ENCODE measurements at places on chromosomes 1 and 21.

DNA sequence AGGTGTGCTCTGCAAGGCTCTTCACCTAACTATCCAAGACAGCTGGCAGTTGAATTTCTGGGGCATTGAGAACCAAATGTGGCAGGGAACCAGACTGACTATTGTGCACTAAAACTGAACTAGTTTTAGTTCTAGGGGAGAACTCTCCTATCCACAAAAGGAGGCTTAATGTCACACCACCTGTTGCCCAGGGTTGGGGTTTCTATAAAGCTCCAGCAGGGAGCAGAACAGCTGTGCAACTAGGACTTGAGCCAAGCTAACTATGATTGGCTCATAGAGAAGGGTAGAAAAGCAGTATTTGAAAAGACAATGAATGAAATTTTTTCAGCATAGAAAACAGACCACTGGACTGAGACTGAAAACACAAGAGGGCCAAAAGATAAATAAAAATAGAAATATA lies 53.3 kb upstream of the FGGY start:
- DNase-seq: no peak

DNA sequence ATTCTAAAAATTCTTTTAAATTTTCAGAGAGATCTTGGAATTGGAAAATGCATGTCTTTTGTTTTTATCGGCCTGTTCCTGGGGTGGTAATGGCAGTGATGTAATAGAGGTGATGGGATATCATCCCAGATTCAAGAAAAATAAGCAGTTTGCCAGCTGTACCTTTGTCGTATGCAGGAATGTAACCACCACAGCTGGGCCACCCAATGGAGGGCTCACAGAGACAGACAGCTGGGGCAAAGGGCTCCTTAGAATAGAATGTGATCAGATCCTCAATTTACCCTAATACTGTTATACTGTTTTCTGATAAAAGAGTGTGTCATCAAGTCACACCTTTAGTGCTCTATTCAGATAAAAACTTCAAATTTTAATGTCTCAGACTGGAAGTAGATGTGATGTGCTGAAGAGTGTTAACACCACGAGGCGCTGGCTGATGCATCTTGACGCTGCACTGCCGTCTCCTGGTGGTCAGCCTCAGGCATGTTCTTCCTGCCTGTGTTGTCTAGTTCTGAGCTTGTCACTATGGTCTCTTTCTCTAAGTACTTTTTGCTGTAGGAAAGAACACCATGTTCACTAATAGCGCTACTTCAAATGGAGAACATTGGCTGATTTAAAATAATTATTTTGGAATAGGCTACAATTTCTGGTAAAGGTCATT lies 78.8 kb downstream of the C1orf21 start:
- DNase-seq: no peak

- DNase-seq: no peak
These were observed 239.0 kb downstream of the LMX1A start for GRCh38 chr1:165117482-165117881.

DNA sequence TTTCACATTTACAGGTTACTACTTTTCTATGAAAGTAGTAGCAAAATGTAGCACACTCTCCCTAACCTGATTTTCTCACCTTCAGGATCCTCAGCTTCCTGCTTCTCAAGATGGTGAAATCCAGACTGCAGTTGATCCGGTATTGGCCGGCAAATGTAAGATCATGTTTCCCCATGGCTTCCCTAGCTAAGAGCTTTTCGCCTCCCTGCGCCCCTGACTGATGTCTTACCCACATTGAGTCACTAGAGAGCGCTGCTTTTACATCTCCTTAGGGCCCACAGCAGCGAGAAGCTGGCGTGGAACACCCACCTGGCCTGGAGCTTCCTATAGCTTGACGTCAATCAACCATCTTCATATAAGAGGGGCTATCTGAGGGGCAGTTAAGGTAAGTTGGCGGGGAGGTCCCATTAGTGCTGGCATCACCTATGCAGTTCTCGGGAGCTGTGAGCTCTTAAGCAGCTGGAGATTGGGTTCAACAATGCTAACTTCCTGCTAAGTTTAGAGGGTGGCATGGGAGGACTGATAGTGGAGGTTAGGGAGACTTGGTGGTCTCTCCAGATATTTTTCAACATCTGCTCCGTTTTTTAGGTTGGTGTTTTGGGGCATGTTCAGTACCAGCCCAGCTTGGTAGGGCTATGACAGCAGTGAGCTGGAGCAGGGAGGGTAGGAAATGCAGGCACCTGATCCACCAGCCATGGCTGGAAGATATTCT lies 5.5 kb downstream of the PTPN7 start:
- no peak for DNase-seq

DNA sequence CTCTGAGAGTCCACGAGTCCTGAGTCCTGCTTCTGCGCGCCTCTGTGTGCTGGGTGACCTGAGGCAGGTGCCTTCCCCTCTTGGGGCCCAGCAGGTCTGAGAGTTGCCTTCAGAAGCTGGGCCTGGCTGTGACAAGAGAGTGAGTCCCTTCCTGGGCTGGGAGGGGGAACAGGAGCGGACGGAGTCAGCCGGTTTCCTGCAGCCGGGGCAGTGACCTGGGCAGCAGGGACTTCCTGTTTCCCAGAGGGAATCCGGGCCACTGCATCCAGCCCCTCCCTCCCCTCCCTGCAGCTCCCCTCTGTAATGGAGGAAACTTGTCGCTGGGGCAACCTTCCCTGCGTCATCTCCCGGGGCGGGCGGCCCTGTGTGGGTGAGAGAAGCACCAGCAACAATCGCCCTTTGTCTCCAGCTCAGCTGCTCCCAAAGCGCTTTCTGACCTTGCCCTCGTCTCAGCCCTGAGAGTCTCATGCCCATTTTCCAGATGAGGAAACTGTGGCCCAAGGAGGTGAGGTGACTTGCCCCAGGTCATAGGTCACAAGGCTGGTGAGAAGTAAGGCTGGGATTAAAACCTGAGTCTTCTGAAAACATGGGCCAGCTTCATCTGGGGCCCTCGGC lies 61.1 kb downstream of the SDC3 start:
- DNase-seq: no peak

GRCh38 chr1:55035904-55036303 lies 3.4 kb upstream of the PCSK9 start:
- no peak for DNase-seq

GRCh38 chr1:170149241-170149640 lies 3.5 kb downstream of the NTMT2 start:
- no peak for DNase-seq

GRCh38 chr1:156727926-156728598 lies at the start of gene METTL25B:
Gene METTL25B (plus strand): TSS chr1:156728469. CDS start chr1:156729105, 636 bp downstream.
- DNase-seq: peak; percentile 76

DNA sequence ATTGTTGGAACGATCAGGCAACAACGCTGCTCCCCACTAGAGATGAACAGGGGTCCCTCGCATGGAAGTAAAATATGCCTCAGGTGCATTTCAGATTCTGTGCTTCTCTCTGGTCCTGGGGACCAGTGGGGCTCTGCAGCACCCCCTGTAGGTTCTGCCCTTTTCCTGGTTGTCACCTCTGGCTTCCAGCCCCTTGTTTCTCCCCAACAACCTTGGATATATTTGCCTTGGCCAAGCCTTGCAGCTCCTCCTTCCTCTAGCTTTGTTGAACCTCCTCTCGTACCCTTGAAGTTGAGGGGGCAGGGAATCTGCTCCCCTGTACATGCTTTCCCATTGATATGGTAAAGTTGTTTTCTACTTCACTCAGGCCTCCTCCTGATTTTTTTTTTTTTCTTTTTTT lies 5.4 kb upstream of the RGSL1 start:
- no peak for DNase-seq

- DNase-seq: no peak
These were observed 25.8 kb upstream of the LRRC8C start for GRCh38 chr1:89607156-89607555.

DNA sequence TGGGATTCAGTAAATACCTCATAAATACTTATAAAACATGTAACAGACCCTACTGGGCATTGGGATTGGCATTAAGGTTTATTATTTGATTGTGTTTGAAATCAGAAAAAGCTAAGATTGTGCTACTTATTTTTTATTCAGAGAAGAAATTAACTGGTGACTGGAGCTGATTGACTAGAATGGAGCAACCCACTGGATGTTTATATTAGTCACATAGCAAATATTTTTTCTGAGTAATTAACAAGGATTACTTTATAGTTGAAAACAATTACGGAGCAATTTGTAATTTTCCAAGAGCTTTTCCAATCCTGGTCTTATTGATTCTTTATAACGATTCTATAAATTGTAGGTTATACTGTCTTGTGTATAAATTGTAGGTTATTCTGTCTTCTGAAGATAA lies 208.7 kb downstream of the HLX start:
- no peak for DNase-seq

GRCh38 chr1:14334336-14335176 lies 263.9 kb upstream of the KAZN start:
- DNase-seq: no peak

DNA sequence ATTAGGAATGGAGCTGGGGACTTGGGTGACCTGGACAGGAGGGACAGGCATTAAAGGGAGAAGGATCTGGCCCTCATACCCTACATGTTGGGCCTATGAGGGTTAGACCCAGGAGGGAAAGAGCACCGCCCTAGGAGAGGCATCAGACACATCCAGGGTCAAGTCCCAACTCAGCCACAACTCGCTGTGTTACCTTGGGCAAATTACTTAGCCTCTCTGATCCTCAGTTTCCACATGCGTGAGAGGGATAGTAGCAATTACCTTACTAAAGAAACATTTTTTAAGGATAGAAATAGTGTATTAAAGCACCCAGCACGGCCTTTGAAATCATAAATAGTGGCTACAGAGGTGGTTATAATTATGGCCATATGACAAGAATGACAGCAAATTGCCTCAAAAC lies 20.1 kb upstream of the SELENON start:
- no peak for DNase-seq

DNA sequence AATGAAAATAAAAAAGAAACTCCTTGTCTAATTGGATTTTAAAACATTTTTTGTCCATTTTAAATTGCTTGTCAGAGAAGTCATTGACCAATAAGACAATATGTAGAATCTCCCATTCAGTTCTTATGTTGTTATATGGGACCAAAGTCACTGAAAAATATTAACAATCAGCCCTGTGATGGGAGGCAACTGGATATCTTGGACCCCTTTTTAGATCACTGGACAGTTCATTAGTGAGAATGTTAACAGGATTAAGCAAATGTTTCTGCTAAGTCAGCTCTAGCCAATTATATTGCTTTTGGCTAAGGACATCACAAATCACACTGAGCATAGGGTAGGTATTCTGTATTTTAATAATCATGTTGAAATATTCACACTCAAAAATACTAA lies 609.1 kb upstream of the USP24 start:
- no peak for DNase-seq

GRCh38 chr1:104073463-104073902 lies 323.8 kb downstream of the AMY1C start:
- DNase-seq: no peak

DNA sequence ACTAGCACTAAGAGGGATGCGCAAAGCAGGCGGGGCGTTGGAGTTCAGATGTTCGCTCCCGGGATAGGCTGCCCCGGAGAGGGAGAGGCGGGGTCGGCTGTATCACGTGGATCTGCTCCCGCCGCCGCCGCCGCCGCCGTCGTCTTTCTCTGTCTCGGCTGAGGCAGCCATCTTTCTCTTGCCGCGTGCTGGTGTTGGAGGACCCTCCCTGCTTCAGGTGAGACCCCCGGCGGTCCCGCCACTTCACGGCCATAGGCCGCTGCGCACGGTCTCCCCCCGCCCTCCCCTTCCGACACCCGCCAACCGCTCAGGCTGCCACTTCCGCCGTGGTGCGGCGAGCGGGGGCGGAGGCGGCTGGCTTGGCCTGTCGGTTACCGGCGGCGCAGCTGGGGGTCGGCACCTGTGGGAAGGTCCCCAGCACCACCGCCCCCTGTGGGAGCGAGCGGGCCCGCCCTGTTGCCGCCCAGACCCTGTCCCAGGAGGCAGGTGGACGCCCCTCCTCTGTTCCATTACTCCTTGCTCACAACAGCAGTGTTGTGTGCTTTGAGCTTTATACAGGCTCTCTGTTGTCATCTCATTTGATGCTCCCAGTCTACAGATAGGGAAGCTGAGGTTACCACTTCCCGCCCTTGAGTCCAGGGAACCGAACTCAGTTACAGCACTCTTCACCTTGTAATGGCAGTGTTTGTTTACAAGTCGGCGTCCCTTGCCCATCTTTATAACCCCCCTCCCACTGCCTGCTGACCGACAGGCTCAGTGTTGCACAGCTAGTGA lies at the start of gene BTF3L4:
TSS of gene BTF3L4 (plus strand) at position 133 of the 774 bp plus-strand sequence. CDS start 3,553 bp downstream, outside the sequence.
- peak; percentile 93 for DNase-seq

GRCh38 chr1:37031429-37031828 lies 2.9 kb downstream of the GRIK3 start:
- DNase-seq: no peak

GRCh38 chr1:178818416-178818815 lies 52.5 kb downstream of the ANGPTL1 start:
- no peak for DNase-seq

DNA sequence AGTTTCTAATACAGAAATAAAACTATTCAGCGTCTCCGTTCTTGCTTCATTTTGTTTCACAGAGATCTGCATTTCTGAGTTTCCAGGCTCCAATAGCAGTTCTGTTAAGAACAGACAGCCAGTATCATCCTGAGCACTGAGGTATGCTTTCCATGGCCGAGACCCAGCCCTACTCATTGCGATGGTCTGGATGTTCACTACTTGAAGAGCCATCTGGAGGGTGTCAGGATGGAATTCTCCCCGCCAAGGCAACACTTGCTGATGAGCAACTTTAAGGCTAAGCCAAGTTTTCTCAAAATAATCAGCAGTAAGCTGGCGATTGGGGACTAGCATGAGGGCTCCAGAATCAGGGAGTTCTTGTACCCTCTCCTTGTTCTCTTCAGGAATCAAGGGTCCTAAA lies 7.7 kb upstream of the BCL2L15 start:
- no peak for DNase-seq

DNA sequence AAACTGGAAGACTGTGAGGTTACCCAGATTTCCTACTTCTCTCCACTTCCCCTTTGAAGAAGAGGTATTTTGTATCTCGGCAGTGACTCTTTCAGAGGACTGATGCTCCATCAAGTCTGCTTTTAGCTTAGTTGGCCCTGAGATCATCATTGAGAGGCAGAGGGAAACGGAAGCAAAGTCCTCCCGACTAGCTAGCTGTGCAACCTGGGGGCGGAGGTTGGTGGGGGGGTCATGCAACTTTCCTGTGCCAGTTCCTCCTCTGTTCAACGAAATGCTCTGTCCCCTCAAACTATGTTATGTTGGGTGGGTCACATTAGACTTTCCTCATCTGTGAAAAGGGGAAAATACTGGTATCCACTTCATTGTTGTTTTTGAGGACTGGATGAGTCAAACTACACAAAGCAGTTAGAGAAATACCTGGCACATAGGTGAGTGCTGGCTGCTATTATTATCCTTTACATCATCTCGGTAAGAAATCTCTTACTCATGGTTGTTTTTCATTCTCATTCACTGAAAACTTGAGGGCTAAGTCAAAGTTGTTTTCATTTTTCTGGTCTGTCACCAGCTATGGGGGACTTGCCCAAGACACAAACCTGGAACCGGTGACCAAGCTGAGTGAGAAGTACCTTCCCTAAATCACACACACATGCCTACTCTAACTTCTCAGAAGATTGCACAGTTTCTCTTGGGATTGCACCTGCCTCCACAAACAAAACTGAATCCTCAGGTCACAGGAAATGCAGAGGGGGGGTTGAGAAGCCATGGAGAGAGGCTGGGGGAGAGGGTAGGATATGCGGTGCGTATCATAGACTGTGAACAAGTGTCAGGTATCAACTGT lies 83.3 kb downstream of the ABCA4 start:
- no peak for DNase-seq

Measured in stimulated activated naive B cell treated with anti-CD40 and anti-IgM and Interleukin-4, amounts not matched to agents 10 μg/mL and 1 μg/mL and 100 μg/mL, for 72 hours (primary cell).